Metanephros (tissue), 2 donors: ENCODE measurements at places on chromosomes 7 and 10. TPM values are rescaled to one million over a fixed set of nuclear protein-coding genes. Genes with fewer than 3 reads are reported as not detected.

CDK14 gene
- 69.2 TPM for total RNA-seq

DIP2C gene
- total RNA-seq: 34.3 TPM

NEUROG3 gene
- not detected for total RNA-seq

KCNMA1 gene
- total RNA-seq: 8.3 TPM

GSDME gene
- 12.0 TPM for total RNA-seq

PDSS1 gene
- 8.7 TPM for total RNA-seq

MRLN gene
- total RNA-seq: 26.3 TPM

SPDYE18 gene
- total RNA-seq: 1.6 TPM

OPN4 gene
- not detected for total RNA-seq

LLCFC1 gene
- not detected for total RNA-seq

MYH16 gene
- total RNA-seq: 0.06 TPM

TCF7L2 gene
- total RNA-seq: 21.4 TPM

EN2 gene
- not detected for total RNA-seq

CISD1 gene
- total RNA-seq: 22.5 TPM

PCGF6 gene
- total RNA-seq: 8.6 TPM
